ENCODE measurements at places on chromosomes 6 and 20. TPM values are rescaled to one million over a fixed set of nuclear protein-coding genes. Genes with fewer than 3 reads are reported as not detected.

SAMD10 gene
- 2.3 TPM for total RNA-seq

LAMA4 gene
- total RNA-seq, result 124 TPM

C4B gene
- total RNA-seq, result 1.5 TPM

TFAP2A gene
- 74.0 TPM for total RNA-seq

DNA sequence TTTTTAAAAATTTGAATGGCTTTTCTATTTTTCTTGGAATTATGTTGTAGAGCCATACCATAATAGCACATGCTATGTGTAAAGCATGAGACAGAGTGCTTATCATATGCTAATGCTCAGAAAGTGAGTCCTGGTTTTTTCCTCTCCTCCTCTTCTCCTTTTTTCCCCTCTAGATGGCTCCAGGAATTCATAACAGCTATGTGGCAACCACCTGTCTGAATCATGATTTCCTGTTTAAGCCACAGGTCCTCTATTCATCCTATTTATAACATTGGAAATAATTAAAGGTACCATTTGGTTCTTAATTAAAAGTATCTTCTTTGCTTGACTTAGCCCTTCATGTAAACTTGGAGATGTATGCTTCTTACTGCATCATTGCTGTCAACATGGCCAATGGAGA lies 260.0 kb upstream of the MAP3K7 start:
- no peak for DNase-seq

- no peak for DNase-seq
Observed at GRCh38 chr6:118319894-118320649, 228.0 kb upstream of the PLN start.

GRCh38 chr6:6960571-6961251 lies 147.1 kb upstream of the RREB1 start:
- no peak for DNase-seq

DNA sequence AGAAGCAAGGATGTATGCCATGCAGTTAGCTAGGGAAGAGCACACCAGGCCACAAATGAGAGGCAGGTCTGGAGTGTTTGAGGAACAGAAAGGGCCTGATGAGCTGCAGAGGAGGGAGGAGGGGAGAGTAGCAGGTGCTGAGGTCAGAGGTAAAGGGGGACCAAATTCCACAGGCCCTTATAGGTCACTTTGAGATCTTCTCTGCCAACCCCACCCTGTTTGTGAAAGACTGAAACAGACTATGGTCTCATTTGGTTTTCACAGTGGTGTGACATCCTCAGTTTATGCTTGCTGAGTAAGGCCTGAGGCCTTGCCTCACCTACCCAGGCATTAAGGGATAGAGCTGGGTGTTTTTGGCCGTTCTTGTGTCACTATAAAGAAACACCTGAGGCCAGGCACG lies 187.7 kb upstream of the MYLIP start:
- DNase-seq, result no peak

- no peak for DNase-seq
Observed at GRCh38 chr20:51899674-51900073, 97.4 kb upstream of the SALL4 start.
